ENCODE measurements at places on chromosomes 2 and 18.

DNA sequence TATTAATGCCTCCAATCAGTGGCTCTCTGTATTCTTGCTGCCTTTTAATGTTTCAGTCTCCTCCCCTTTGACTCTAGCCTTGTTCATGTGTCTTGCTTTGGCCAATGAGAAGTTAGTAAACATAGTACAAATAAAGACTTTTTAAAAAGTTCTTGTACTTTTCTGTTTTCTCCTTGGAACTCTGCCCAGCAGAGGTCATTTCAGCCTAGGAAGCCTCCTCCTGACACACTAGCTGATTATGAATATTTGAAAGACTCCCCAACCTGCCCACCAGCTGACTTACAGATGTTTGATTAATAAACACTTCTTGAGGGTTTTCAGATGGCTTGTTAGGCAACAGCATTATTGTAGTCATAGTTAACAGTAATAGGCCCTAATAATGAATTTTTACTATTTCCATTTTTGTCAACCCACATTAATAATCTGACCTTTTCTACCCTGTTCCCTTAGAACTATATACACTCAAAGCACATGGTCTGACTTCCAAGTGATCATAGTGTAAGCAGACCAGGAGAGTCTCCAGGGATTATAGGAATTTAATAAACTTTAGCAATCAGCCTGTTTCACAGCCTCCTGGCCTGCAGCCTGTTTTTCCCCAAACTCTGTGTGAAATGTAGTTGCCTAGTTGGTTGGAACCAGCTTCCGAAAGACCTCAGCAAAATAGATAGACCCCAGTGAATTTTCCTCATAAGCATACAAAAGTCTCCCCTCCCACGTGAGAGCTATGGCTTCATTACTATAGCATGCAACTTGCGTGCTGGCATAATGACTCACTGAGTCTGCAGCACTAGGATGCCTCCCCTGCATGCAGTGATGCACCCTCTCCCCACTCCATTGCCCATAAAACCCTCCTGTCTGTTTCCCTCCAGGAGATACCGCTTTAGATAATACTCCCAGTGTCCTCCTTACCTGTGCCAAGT is 670.7 kb upstream of the ZNF804A start:
- DNase-seq, result no peak

DNA sequence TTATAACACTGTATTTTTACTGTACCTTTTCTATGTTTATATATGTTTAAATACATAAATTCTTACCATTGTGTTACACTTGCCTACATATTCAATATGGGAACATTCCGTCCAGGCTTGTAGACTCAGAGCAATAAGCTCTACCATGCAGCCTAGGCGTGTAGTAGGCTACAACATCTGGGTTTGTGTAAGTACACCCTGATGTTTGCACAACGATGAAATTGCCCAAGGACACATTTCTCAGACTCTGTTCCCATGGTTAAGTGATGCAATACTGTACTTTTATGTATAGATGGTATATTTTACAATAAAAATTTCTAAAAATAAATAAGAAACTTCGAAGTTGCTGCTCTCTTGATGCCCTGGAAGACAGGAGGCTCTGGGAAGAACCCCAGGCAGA is 38.4 kb downstream of the YPEL5 start:
- DNase-seq, result no peak

GRCh38 chr2:19902216-19902740 is 495 bp upstream of the TTC32 start:
- DNase-seq, result no peak

DNA sequence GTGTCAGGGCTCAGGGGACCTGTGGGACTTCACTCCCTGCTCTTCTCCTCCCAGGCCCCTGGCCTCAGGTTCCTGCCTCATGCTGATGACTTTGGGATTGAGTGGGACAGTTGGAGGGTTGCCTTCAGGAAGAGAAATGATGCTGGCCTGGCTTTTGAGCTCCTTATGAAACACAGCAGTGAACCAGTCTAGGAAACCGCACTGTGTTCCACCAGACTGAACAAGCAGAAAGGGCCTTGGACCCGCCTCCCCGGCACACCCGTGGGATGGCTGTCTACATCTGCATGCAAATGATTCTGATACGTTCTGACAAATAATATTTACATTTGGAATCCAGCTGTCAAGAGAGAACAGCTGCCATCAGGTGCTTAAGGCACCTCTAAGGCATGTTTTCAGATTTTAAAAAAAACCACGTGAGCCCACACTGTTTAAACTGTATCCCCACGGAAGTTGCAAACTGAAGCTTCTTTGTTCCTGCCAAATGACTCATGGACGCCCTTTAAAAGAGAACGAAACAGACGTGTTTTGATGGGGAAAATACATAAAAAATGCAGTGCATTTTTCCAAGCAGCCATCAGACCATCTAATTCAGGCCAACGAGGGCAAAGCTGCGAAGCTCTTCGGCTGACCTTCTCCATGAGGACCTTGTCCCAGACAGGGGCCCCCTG is 27.6 kb upstream of the ASAP2 start:
- DNase-seq, result no peak

GRCh38 chr2:162242586-162243280 is 512 bp downstream of the FAP start:
- DNase-seq, result no peak

DNA sequence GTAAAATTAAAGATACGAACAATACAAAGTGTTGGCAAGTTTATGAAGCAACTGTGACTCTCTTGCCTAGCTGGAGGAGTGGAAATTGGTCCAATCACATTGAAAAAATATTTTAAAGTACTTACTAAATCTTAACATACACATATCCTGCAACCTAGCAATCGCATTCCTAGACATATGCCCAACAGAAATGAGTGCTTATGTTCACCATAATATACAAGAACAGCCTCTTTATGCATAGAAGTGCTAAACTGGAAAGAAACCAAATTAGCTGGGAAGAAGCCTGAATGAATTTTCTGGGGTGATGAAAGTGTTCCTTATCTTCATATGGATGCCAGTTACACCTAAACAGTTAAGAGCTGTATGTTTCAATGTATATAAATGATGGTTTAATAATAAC is 98.9 kb downstream of the HNMT start:
- DNase-seq, result no peak

GRCh38 chr2:27545348-27546141 is 37.3 kb upstream of the ZNF512 start:
- DNase-seq, result no peak

GRCh38 chr18:79574938-79575525 is 104.6 kb upstream of the CTDP1 start:
- DNase-seq, result no peak

DNA sequence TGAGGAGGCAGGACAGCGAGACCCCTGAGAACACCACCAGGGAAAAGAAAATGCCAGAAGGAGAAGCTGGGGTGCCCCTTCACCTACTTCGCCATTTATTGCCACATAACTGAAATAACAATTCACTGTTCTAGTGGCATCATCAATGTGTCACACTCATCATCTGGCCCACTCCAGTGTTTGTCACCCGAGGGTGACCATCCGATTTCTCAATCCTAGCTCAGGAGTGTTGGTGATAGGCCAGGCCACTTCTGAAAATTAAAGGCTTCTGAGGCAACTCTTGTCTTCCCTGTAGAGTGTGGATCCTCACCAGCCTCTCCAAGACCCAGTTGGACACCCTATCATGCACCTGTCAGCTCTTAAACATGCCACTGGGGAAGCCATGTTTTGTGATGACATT is 62.9 kb upstream of the BZW1 start:
- DNase-seq, result no peak

DNA sequence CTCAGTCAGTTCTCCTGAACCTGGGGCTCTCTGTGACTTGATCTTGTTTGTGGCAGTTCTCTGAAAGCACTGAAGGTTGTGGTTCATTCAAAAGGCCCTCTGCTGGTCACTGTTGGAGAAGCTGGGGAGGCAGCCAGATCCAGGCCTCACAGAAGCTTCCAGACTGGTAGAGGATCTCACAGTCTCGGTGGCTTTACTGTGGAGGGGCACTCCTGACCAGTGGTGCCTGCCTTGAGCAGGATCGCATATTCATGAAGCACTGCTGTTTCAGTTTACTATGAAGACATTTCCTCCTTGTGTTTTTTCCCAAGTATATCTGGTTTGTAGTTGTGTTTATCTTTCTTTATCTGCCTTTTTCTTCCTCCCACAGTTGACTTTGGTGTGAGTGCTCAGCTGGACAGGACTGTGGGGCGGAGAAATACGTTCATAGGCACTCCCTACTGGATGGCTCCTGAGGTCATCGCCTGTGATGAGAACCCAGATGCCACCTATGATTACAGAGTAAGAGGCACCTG is 133.9 kb downstream of the MAP4K4 start:
- DNase-seq, result peak; percentile 35

DNA sequence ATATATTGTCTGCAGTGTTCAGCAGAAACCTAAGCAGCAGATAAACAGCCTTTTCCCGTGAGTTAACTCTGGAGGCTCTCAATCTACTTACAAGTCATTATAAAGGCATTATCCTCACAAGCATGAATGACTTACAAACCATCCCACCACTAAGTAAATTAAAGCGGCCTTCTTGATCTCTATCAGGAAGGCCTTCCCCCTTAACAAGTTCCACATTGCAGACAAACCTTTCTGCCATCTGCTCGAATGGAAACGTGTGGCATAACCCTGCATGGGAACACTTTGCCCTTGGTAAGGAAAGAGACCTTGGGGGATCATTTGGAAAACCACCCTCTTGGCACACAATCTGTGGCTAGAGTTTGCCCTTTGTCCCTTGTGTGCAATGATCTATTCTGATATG is 199.5 kb downstream of the OSR1 start:
- DNase-seq, result no peak

GRCh38 chr2:176449852-176450251 is 180.6 kb downstream of the MTX2 start:
- no peak for DNase-seq

- no peak for DNase-seq
These were observed 203.0 kb upstream of the PXDN start for GRCh38 chr2:1947316-1947715.

GRCh38 chr2:236745420-236746210 is 176.0 kb downstream of the ACKR3 start:
- DNase-seq, result no peak

DNA sequence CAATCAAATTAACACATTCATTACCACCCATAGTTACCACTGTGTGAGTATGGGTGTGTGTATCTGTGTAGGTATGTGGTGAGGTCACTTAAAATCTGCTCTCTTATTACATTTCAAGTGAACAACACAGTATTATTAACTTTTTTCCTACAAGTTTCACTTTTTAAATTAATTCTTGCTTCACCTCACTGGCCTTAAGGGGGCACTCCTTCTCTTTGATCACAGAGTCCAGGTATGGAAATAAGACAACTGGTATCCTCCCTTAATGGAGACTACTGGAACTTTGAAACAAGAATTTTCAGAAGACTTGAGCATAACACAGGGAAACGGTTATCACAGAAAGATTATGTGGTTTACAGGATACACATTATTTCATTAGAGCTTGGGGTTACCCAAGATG is 255.8 kb downstream of the ASXL3 start:
- DNase-seq, result no peak

GRCh38 chr2:64453770-64454385 is at the start of gene LGALSL:
TSS of gene LGALSL (plus strand) at chr2:64454162. CDS start at chr2:64454546, 384 bp downstream.
- DNase-seq, result no peak

- no peak for DNase-seq
These were observed 165.2 kb upstream of the ALKAL2 start for GRCh38 chr2:453132-453531.

DNA sequence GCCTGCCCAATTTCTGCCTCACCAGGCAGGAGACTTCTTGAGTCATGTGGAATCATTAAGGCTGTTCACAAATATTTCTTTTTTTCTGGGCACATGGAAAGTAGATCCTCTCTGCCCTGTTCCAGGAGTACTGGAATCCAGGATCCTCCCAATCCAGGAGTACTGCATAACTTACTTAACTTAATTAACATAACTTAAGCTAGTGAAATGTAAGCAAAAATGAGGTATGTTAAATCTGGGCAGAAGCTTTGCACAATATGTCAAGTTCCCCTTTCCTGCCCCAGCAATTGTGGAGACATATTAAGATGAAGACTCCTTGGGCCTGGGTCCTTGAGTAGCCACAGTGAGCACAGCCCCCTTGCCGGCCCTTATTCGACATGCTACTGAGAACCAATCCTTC is 3.2 kb downstream of the CD207 start:
- no peak for DNase-seq

- DNase-seq, result no peak
These were observed 376.5 kb upstream of the ACVR2A start for GRCh38 chr2:147468349-147468748.

- DNase-seq, result no peak
These were observed 183.2 kb upstream of the ITGA4 start for GRCh38 chr2:181273986-181274385.

DNA sequence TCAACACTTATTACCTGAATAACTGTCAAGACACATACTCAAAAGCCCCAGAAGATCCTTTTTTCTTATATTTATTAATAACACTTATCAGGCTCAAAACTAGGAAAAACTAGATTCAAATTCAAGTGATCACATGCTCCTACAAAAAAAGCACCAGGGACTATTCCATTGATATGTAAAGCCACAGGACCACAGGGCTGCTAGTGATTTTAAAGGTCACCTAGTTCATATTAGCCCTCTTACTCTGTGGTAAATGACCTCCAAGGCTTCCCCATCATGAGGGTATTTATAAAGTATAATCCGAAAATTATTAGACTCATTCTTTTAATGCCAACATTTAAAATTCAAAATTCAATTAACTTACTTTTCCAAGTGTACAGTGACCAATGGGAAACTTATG is 52.5 kb downstream of the LRPPRC start:
- no peak for DNase-seq

DNA sequence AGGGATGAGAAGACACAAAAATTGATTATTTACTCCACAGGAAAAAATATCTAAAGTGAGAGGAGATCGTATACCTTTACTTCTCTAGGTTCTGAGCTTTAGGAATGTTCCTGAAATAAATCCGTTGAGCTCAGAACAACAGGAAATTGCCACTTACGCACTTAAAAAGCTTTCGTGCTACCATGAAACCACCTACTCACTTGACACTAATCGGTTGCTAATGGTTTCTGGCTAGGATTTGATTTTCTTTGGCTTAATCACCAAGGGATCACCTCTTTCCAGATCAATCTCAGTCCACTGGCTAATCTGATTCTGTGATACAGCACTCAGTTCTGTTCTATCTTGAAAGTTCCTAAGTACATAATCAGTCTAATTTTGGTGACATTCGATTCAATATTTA is 419.6 kb downstream of the DLGAP1 start:
- DNase-seq, result no peak

- DNase-seq, result no peak
These were observed 181.3 kb upstream of the ZNF521 start for GRCh38 chr18:25533218-25533617.

- DNase-seq, result no peak
These were observed 145.2 kb downstream of the DYSF start for GRCh38 chr2:71598526-71598925.

All from stimulated activated CD4-positive, alpha-beta T cell treated with anti-CD3 and anti-CD28 coated beads, Interleukin-15, amount 100 ng/mL, for 1 hour (primary cell).